Activated CD8-positive, alpha-beta memory T cell treated with anti-CD3 and anti-CD28 coated beads, Interleukin-2, amount 10 ng/mL, durations not matched to agents 7 days and 5 days (primary cell): ENCODE measurements at places on chromosomes 3 and 15. TPM values are rescaled to one million over a fixed set of nuclear protein-coding genes. Genes with fewer than 3 reads are reported as not detected.

DNA sequence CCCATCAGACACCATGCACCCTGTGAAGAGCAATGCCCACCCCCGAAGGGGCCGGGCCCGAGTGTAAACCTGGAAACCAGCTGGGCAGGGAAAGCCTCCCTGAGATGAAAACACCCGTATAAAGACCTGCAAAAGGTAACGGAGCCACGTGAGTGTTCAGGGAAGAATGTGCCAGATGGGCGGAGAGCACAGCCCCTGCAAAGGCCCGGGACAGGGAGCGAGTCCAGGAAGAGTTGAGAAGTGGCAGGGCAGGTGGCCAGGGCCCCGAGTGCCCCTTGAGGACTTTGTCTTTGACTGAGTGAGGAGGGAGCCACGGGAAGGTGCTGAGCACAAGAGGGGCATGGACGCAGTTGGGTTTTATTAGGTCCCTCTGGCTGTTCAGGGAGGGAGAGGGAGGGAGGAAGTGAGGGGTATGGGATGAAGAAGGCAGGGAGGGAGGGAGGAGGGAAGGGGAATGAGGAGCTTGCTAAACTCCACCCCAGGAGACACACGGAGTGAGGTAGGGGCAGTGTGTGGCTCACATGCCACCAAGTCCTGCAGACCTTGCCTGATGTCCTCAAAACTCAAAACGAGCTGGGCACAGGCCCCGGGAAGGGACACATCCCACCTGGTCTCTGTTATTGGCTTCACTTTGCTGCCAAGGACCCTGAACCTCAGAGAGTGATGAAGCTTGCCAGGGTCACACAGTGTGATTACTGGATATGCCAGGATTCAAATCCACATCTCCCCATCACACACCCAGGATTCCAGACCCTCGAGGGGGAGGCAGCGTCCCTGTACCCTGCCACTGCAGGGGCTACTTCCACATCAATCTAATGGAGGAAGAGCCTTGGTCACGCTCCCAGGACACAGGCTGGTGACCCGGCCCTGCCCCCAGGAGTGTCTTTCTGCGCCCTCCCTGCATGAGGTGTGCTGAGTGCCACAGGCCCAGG lies 49.1 kb upstream of the IQSEC1 start:
- DNase-seq: no peak

- no peak for DNase-seq
Observed at GRCh38 chr3:107662124-107662507, 139.4 kb downstream of the BBX start.

DNA sequence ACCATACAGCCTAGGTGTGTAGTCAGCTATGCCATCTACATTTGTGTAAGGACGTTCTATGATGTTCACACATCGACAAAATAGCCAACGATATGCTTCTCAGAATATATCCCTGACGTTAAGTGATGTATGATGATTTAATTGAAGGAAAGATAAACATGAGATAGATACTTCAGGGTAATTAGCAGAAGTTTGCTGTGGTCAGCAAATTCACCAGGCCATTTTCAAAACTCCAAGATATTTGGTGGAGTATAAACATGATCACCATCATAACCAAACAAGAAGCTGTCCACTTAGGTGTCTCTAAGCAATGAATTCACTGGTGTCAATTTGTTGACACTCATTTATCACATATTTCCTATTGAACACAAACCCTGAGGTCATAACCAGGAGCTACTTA lies 885.6 kb upstream of the NR2F2 start:
- no peak for DNase-seq

The GABRG3 gene
- total RNA-seq: not detected

DNA sequence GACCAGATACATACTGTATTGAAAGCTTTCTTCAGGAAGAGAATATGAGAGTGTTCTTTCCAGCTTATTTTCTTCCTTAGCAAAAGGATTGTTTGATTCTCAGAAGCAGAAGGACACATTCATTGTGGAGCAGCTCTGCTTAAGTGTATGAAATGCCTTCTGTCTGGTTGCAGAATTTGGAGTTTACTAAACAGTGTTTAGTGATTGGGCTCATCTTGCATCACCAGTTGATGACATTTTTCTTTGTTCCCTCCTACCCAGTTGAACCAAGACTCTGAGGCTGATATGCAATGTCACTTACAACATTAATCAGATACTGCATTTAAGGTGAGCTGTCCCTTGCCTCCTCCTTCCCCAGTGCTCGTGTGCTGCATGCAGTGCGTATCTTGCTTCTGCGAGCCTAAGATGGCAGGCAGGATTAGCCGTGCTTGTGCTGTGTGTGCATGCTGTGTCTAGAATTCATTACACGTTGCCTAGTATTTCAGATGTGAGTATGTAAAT lies 18.4 kb downstream of the ZBTB38 start:
- no peak for DNase-seq

The DYNLT2B gene
- 13.9 TPM for total RNA-seq

DNA sequence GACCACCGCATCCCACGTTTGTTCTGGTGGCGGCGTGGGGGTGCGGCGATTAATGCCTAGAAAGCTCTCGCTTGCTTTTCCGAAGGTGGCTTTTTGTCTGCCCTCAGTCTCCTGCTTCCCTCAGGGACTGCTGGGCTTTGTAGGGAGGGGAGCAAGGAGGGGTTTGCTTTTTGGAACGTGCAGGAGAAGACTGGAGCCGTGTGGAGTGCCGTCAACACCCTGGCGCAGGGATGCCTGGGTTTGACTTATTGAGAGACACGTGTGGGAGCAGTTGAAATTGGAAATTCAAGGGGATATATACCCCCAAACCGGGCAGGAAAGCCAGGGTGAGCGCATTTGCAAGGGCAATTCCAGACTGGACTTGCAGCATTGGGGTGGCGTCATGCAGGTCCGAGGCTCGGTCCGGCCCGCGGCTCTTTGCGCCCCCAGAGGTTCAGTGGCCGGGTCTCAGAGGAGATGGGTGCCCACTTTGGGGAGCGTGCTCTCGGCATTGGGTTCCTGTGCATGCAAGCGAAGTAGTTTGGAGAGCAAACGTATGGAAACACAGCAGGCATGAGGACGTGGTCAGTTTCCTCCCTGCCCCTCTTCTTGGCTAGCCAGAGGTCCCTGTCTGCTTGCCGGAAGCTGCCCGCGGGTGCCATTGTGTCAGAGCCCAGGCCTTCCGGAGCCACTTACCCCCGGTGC lies 2.1 kb downstream of the EPHB1 start:
- DNase-seq: no peak

DNA sequence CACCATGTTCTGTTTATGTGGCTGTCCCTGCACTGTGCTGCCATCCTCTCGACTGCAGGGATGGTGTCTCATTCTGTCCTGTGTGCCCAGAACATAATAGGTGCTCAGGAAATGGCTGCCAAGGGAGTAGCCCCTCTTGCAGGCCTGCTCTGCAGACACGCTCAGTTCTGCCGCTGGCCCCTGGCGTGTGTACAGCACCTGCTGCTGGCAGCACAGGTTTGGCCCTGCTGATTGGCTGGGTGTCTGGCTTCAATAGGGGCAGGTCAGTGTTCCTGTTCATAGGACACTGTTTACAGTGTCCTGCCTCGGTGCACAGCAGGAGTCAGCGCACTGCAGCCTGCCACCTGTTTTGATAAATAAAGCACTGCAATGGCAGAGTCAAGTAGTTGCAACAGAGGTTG lies 146.9 kb downstream of the DNAJB8 start:
- no peak for DNase-seq
